Activated CD4-positive, CD25-positive, alpha-beta regulatory T cell treated with anti-CD3 and anti-CD28 coated beads, Interleukin-2, amount 50 U/mL, for 16 hours (primary cell): ENCODE measurements at places on chromosomes 13 and 19.
A peak's percentile ranks its signal among the peaks of the same experiment; 100 is the strongest.

- DNase-seq = no peak
Observed at GRCh38 chr13:87052731-87053130, 618.4 kb upstream of the SLITRK5 start.

- DNase-seq = no peak
Observed at GRCh38 chr19:29819300-29819699, 7.5 kb downstream of the CCNE1 start.

DNA sequence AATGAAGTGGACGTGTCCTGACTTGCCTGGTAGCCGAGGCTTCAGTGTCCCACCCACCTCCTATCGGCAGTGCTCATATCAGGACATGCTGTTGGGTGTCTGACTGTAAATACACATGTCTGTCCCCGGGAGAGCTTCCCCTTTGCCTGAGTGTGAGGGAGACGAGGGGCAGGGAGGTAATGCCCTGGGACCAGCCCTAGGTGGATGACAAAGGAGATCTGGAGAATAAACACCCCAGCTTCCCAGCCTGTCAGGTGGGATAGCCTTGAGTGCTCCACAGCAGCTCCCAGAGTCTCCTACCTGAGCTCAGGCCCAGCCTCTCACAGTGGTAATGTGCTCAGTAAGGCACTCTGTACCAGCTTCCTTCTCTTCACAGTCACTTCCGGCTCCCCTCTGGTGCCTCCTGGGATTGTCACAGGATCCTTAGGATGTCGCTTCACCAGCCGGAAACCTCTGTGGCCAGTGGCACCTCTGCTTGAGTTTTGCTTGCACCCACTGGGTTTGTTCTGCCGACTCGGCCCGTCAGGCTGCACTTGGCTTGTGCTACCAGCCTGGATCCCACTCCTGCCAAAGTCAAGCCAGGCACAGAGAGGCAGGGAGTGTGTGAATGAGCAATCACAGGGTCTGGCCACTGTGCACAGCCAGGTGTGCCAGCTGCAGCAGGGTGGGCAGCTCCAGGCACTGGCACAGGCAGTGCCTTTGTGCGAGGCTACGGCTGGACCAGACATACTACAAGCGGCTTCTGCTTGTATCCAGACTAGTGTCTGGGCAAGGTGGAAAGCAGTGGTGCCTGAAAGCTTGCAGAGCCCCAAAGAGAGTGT lies 54.4 kb upstream of the RGCC start:
- no peak for DNase-seq

- no peak for DNase-seq
Observed at GRCh38 chr13:97387890-97388289, 46.1 kb upstream of the RAP2A start.

DNA sequence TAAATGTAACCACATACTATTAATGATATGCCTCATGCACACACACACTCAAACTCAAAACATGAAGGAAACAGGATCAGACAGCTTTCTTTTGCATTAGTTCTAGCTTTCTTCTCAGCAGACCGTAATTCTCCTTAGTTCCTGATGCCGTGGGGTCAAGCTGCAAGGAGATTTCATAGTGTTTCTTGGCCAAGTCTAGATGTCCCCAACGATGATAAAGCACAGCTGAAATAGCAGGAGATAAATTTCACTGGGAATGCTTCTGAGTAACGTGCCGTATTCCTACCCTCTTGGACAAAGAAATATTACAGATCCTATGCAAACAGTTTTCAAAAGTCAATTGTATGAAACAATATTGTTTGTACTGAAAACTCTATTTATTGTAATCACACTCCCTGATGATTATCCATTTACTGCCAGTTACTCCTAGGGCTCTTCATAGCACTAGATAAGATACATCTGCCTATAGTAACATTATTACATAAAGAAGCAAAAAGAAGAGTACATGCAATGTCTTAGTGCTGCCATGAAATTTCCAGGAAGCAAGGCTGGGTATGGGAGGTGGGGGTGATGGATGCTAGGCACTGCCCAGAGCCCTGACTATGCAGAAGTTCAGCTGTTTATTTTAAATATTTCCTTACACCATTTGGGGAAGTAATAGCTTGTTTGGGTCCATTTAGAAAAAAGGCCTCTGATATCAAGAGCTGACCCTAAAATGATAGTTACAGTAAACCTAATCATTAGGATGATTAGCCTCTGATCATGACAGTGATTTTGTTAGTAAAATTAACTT lies 16.5 kb upstream of the GGACT start:
- no peak for DNase-seq

GRCh38 chr19:48506138-48506733 lies 5.4 kb downstream of the LMTK3 start:
- no peak for DNase-seq

DNA sequence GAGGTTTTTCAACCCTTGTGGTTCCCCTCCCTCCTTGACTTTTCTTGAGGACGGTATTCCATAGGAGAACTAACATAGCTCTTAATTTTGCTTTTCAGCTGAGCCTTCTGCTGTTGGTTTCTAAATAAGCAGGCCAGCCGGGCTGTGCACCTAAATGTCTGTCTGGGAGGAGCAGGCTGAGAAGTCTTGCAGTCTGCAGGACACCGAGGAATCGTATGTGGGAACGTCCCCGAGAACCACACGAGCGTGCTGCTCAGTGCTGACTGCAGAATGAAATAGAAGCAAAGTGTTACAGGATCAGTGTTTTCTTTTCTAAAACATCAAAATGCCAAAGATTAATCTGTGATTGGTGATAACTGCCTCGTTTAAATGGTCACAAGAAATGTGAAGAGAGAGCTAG lies 69.9 kb downstream of the COG3 start:
- no peak for DNase-seq

- DNase-seq = no peak
Observed at GRCh38 chr19:46515879-46516350, 20.2 kb upstream of the PNMA8B start.

GRCh38 chr13:27524981-27525975 lies 74.9 kb upstream of the MTIF3 start:
- DNase-seq = no peak

- DNase-seq = no peak
Observed at GRCh38 chr13:79777504-79777903, 296.5 kb downstream of the NDFIP2 start.

- DNase-seq = no peak
Observed at GRCh38 chr19:52716522-52716921, 18.3 kb downstream of the ZNF611 start.

DNA sequence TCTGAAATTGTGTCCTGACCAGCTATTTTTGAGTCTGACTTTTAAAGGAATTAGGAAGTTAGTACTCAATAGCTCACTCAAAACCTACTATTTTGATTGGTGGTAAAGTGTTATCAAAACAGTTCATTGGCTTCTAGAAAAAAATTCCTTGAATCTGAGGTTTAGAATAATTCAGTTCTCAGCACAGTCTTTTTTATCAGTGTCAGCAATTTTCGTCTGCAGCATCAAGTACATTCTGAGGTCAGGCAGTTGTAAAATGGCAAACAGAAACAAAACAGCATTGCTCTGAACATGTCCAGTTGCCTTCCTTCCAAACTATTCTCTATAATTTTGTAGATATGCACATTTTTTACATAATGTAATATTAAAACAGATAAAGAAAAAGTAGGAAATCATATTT lies 1644.1 kb downstream of the SLITRK5 start:
- DNase-seq = no peak

- no peak for DNase-seq
Observed at GRCh38 chr13:51550151-51550550, 34.1 kb upstream of the WDFY2 start.

DNA sequence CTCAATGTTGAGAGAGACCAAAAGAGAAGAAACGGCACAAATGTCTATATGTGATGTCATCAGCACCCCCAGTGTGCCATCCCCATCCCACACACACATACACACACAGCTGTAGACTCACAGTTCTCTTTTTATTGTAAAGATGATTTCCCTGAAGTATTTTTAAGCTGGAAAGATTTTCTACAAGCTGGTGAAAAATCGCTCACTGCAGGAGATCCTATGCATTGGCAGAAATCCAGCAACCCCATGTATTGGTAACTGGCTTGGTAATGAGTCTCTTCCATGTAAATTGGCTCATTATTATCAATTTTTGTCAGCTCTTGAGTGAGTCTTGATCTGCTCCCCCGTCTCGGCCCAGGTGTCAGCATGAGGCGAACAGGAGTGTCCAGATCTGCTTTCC lies 107.1 kb upstream of the UQCRFS1 start:
- DNase-seq = no peak

DNA sequence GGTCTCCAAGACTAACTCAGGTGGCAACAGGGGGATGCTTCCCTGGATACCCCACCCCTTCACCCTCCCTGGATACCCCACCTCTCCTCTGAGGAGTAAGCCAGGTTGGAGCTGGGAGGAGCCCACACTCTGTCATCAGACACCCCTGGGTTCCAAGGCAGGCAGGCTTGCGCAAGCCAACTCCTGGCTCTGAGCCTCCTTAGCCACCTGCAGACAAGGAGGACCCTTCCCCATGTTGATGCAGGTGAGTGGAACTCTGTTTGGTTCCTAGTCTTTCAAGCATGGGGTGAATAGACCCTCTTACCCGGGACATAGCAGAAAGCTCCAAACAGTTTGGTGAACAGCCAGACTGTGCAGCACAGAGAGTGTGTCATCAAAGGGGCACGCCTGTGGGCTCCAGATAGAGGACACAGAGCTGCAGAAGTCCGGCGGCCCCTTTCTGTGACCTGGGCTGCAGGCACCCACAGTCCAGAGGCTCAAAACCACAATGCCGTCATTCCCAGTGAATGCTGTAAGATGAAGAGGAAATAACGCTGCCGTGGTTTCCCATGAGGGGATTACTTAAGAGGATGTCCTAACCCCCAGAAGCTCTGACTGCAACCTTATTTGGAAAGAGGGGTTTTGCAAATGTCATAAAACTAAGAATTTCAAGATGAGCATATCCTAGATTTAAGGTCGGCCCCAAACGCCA lies 12.1 kb upstream of the HAS1 start:
- no peak for DNase-seq

DNA sequence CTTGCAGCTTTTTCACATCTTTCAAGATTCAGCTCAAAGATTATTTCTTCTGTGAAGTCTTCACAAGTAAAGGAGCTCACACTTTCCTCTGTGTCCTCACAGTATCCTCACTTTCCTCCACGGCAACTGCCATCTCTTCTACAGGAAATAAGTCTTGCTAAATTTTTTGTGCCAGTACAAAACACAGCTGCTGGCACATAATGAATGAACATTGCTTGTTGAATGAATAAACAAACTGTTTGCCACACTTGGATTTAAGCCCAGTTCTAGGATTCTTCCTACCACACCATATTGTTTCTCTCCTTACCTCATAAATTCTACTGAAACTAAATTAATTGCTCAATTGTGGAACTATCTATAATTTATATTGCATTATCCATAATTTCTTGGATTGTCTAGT lies 59.5 kb downstream of the RAP2A start:
- no peak for DNase-seq

DNA sequence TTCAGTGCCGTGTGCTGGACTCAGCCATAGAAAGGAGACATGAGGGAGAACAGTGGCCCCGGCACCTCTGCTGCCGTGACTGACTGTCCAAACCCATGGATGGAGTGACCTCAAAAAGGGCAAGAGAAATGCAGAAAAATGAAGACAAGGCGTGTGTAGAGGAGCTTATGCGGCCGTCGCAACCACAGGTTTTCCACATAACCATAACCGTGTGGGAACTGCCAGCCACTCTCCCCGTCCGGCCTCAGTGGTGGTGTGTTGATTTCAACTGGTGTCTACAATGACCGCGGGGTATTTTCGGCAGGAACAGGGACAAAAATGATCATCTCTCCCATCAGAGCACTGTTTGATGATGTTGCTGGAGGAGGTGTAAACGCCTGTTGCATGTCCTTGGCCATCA lies 42.9 kb upstream of the F7 start:
- DNase-seq = no peak

- DNase-seq = no peak
Observed at GRCh38 chr13:45928843-45929242, 77.3 kb upstream of the SIAH3 start.

DNA sequence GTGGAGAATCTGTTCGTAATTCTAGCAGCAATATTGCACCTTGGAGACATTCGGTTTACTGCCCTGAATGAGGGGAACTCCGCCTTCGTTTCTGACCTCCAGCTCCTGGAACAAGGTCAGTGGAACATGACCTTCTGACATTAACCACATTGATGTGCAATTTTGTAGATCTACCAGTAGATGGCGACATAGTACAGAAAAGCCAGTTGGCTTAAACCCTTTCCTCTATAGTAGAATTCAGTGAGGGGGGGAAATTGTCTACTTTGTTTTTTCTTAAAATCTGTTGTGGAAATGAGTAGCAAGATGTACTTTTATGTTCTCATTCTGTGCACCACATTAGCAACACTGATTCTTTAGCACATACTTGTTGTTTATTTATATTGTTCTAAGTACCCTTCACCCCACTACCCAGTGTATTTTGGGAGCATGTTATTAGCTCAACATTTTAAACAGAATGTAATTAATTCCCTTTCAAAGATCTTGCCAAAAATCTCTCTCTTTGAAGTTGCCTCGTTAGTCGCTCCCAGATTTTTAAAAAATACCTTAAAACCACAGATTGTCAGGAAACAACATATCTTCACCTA lies 332.2 kb downstream of the MYO16 start:
- DNase-seq = peak; percentile 13

DNA sequence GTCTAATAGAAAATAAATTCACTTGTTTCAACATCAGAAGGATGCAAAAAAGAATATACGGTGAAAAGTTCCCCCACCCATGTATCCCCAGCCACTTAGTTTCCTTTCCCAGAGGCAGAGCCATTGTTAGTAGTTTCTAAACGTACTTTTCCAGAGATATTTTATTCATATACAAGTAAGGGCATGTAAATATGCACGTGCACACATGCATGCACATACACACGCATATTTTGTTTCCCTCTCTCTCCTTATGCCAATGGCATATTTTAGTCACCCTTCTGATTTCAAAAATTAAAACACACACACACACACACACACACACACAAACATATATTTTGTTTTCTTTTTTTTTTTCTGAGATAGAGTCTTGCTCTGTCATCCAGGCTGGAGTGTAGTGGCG lies 147.4 kb downstream of the PDS5B start:
- DNase-seq = no peak

GRCh38 chr13:112961457-112962369 lies 7.3 kb upstream of the MCF2L start:
- DNase-seq = no peak

DNA sequence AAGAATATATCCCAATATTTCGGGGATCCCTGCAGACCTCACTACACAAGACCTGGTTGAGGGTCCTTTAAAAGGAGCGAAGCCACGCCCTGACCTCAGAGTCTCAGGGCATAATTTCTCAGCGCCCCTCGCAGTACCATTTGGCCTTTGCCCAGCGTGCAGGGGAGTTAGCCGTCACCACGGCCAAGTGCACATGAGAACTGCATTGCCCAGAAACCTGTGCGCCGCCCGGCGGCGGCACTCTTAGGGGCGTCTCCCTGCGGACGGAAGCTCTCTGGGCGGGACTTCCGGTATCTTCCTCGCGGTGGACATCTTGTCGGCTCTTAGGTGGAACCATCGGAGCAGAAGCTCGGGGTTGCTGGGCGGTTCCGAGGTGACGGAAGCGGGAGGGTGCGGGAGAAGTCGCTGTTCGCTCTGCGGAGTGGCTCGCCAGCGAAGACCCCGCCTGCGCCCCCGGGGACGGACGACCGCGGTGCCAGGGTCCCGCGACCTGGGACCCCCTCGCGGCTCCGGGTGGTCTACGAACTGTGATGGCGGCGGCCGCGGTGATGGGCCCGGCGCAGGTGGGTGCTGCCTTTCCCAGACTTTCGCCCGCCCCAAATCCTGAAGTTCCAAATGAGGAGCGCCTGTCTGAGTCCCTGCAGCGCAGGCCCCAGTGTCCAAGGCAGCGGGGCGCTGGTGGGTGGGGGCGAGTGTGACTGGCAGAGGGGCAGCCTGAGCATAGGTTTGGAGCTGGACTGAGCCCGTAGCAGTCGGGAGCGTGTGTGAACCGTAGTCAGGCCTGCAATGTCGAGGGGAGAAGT lies at the start of gene ZNF134:
Gene ZNF134, plus strand, starts transcription at position 302 of the 803 bp plus-strand sequence. CDS start 5,227 bp downstream, outside the sequence.
- peak; percentile 76 for DNase-seq
